ENCODE measurements at places on chromosomes 12 and 14. TPM values are rescaled to one million over a fixed set of nuclear protein-coding genes. Genes with fewer than 3 reads are reported as not detected.

Gene RBP5
- total RNA-seq: not detected

Gene TMPRSS12
- not detected for total RNA-seq

Gene SPTB
- under 0.01 TPM for total RNA-seq

Gene WSCD2
- total RNA-seq: not detected

Gene ANKS1B
- total RNA-seq: 0.38 TPM

Gene GPRC5A
- 18.6 TPM for total RNA-seq

Gene MMP19
- total RNA-seq: 2.5 TPM

Gene BBS10
- total RNA-seq: 22.6 TPM

Gene LUM
- total RNA-seq: 191 TPM

Measured in regular cardiac myocyte (primary cell).